ENCODE measurements at places on chromosomes 2 and 18. TPM values are rescaled to one million over a fixed set of nuclear protein-coding genes. Genes with fewer than 3 reads are reported as not detected.

Gene SLC4A5
- total RNA-seq: not detected

GRCh38 chr2:233433029-233433428, 78.7 kb downstream of the DGKD start:
- DNase-seq: no peak

DNA sequence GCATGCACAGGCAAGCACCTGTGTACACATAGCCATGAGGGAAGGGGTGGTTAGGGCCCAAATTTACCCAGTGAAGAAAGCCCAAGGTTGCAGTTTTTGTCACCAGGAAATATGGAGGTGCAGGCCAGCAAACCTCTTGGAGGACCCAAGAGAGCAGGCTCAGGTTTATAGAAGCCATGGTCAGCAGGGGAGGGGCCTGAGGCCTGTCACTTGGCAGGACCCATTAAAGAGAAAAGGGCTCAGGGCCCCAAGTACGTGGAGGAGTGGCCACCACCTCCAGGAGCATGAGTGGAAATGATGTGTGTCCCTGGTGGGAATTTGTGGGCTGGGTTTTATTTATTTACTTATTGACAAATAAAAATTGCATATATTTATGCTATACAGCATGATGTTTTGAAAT, 192.9 kb downstream of the HAUS1 start:
- no peak for DNase-seq

DNA sequence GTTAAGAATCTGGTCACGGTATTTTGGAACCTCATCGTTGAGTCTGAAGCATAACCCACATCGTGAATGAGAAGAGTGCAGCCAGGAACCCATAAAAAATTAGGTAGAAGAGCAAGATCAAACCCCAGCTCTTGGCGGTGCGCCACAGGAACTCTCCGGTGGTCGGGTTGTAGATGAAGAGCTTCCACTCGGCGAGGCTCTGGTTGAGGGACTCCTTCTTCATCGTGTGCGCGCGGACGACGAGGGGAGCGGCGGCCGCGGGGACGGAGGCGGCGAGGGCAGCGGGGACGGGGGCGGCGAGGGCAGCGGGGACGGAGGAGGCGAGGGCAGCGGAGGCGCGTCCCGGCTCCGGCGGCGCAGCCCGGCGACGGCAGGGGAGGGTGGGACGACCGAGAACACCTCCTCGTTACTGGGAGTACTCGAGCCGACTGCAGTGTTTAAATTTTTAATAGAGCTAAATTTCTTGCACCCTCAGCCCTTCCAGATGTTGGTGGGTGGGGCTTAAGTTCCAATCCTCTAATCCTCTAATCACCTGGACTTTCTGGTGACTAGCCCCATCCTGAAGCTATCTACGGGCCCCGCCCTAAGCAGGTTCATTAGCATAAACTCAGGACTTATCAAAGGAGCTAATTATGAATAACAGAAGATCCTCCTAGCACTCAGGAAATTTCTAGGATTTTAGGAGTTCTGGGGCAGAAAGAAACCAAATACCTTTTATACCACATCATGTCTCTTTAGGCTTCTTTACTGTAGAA, 20.4 kb upstream of the PAPOLG start:
- DNase-seq: no peak

DNA sequence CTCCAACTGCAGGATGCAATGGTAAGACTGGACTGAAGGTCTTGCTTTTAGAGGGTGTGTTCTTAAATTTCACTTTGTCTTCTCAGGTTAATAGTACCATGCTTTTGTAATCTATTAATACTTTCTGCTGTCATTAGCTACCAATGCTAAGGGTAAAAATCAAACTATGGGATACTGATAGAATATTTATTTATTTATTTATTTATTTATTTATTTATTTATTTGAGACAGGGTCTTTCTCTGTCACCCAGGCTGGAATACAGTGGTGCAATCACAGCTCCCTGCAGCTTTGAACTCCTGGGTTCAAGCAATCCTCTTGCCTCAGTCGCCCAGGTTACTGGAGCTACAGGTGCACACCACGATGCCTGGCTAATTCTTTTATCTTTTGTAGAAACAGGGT, 152.1 kb downstream of the SPP2 start:
- DNase-seq: no peak

Gene RAX
- not detected for total RNA-seq

Gene IL36G
- total RNA-seq: not detected

Gene RIOK3
- total RNA-seq: 71.1 TPM

DNA sequence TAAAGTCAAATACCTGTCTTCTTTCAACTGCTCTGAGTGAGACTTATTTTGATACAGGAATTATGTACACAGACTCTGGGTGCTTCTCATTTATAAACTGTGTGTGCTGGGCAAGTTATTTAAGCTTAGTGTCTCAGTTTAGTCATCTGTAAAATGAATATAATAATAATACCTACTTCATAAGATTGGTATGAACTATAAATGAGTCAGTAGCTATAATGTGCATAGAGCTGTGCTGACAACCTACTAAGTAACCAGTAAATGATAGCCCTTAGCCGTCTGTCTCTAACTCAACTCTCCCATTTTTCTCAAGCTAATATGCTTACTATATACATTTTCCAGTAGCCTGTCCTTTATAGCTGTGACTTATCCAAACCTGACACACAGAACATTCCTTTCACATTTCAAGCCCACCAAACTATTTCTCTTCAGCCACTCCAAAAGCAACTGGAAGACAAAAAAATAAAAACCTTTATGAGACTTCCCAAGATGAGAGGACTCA, 319.8 kb downstream of the ETAA1 start:
- DNase-seq: no peak

Gene RASGRP3
- total RNA-seq: 30.6 TPM

DNA sequence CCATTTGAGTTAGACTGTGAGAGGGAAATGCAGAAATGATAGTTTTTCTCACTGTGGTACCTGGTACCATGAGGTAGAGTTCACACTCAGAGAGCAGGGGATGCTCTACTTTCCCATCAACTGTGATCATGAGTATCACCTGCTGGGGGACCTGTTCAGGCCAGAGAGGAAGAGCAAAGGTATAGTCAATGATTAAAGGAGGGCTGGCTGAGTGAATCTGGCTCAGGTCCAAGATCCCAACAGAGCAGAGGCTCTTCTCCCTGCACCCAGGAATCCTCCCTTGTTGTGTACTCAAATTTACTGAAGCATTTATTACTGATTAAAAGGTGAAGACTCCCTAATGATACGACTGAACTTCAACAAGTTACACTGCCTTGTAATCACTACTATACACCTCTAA, 104.6 kb upstream of the CHRNA1 start:
- DNase-seq: no peak

Gene SP110
- total RNA-seq: 18.9 TPM

DNA sequence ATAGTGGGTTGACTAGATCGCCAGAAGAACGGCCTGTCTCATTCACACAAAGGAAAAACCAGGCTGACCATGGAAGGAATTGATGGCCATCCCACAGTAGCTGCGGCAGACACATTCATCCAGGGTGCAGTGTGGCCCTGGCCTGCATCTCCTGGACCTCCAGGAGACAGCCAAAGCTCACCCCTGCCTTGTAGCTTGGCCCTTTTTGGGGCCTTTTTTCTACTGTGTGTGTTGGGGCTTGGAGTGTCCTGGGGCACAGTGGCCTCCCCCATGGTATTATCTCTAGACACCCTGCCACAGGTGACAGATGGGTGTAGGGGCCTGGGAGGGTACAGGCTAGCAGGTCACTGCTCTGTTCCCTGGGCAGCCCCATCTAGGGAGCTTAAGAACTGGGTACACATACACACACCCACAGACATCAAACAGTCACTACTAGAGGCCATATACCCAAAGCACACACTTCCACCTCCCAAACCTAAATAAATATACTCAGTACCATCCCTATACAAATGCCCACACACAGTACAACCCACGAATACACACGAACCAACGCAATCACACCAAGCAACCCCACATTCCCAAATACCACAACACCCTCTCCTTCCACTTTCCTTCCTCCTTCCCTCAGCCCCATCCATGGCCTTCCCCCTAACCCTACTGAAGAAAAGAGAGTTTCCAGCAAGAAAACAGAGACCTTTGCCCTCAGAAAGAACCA, 8.6 kb downstream of the EN1 start:
- no peak for DNase-seq

Gene FOXD4L1
- not detected for total RNA-seq

Gene SEPTIN2
- 393 TPM for total RNA-seq

- DNase-seq: peak; percentile 4
These were observed 41.6 kb upstream of the POU3F3 start for GRCh38 chr2:104812286-104812685.

GRCh38 chr18:50507120-50507590, 52.7 kb upstream of the MAPK4 start:
- peak; percentile 16 for DNase-seq

Gene NEURL3
- total RNA-seq: 0.45 TPM

DNA sequence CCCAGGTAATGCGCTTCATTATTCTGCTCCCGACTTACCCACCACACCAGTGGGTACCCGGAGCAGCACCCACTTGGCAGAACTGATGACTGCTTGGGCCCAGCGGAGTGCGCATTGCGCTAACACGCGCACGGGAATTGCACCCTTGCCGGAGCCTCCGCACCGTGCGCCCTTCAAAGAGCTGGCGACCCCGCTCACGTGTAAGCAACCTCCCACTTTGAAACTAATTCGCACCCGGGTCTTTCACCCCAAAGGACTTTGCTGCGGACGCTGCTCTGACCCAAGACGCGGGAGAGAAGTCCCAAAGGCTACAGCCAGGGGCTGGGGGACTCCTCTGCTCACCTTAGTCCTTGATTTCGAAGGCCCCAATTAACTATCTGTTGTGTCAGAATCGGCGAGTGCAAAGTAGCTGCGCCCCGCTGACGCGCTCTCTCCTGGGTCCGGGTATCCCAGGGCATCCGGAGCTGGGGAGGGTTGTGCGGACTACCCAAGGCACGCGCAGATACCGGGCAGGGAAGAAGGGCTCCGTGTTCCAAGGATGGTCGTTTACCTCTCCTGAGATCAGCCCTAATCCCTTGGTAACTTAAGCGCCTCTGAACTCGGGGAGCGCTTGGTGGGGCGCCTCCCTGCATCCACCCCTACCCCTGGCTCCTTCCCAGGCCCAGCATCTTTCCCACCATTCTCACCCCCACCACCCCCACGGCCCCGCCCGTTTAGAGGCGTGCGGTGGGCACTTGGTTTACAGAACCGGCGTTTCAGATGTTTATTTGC, 13.1 kb upstream of the SATB2 start:
- no peak for DNase-seq

Gene LOXHD1
- total RNA-seq: not detected

- no peak for DNase-seq
These were observed 141.2 kb downstream of the LRATD1 start for GRCh38 chr2:14773696-14774095.

DNA sequence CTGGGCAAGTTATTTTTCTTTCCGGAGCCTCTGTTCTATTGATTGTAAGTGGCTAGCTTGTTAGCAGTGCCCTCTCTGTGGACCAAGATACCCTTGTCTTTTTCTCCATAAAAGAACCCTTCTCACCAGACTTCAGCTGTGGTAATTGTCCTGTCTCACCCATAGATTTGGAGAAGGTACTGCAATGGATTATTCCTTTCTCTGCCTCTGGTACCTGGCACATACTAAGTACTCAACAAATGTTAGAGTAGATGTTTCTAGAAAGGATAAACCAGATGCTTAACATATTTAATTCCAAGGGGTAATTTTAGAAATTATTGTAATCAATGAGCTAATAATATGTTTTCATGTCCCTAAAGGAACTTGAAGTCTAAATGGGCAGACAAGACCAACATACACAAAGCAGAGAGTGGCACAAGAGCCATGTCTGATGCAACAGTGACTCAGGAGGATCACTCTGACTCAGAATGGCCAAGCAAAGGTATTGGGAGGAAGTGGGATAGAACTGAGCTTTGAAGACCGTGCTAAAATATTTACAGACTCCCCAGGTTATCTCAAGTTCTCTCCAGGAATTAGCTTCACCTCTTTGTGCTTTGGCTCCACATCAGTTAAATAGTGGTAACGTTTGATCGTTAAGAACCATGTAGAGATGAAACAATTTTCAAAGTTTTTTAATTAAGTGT, 129.7 kb upstream of the OSR1 start:
- DNase-seq: peak; percentile 76

GRCh38 chr2:233303252-233303651, 4.4 kb upstream of the SAG start:
- no peak for DNase-seq

DNA sequence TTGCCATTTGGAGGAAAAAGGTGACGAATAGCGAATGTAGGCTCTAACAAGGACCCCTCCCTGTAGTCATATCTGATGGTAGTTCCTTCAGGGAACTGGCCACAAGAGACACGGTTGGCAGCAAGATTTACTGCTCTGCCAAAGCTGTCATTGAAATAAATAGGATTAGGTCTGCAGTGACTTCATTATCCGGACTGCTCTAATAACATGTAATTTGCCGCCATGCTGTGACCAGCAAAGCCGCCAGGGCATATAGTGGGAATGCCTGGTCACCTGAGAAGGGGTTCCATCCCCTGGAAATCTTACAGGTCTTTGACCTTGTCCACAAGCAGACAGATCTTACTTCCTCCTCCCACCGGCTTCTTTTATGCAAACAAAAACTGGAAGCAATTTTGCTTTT, 59.4 kb upstream of the LAPTM4A start:
- no peak for DNase-seq

Gene PSMA8
- total RNA-seq: not detected

DNA sequence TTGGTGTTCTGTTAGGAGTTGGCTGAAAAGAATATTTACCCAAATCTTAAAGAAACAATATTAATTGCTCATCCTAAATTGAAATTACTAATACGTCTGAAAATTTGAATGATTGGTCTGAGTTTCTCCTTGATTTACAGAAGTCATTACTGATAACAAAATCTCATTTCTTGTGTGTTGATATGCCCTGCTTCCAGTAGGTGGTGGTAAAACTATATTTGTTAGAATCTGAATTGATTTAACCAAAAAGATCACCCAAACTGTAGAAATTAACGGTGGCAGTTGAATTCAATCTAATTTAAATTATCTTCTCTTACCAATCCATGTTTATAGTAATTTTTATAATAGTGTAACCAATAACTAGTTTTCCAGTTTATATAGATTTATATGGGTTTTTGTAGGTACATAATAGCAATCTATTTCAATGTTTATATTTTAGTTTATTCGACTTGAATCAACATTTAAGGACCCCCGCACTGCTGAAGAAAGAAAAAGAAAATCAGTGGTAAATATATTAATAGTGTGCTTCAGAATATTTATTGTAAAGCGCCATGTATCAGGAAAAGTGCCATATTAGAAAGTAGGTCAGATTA, 38.3 kb downstream of the PAPOLG start:
- DNase-seq: peak; percentile 29

DNA sequence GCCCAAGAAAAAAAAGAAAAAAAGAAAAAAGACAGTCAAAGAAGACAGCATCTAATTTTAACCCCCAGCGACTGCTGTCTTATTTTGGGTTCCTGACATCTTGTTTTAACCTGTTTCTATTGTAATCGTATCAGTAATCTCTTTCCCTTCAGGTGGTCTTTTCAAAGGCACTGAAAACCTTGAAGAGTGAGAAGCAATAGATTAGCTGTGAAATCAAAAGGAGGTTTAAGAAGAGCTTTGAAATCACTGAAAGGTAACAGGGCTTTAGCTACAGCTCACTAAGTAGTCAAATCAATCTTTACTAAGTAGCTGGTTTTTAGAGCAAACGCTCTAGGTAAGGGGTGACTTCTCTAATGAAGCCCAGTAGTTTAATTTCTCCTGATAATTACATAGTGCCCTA, 5.4 kb upstream of the TANC1 start:
- DNase-seq: no peak

Gene AOX1
- total RNA-seq: 8.4 TPM

- DNase-seq: no peak
These were observed 234.1 kb downstream of the XIRP2 start for GRCh38 chr2:167122389-167122788.

- DNase-seq: no peak
These were observed 443.4 kb downstream of the NYAP2 start for GRCh38 chr2:225842939-225843338.

All from A172 (cell line).